Activated CD4-positive, alpha-beta memory T cell treated with anti-CD3 and anti-CD28 coated beads, Interleukin-2, amount 10 ng/mL, durations not matched to agents 7 days and 5 days (primary cell): ENCODE measurements at places on chromosomes 2 and 18. TPM values are rescaled to one million over a fixed set of nuclear protein-coding genes. Genes with fewer than 3 reads are reported as not detected.

- no peaks in the 10 kb centered on the region for H3K27me3 ChIP-seq
- no peaks in the 10 kb centered on the region for H3K4me1 ChIP-seq
- H3K4me3 ChIP-seq: no peak overlapping the region
- H3K27ac ChIP-seq: no peak overlapping the region
- no peaks in the 10 kb centered on the region for H3K36me3 ChIP-seq
- DNase-seq: no peak
Observed at GRCh38 chr2:150517951-150518680, 30.6 kb upstream of the RND3 start.

DNA sequence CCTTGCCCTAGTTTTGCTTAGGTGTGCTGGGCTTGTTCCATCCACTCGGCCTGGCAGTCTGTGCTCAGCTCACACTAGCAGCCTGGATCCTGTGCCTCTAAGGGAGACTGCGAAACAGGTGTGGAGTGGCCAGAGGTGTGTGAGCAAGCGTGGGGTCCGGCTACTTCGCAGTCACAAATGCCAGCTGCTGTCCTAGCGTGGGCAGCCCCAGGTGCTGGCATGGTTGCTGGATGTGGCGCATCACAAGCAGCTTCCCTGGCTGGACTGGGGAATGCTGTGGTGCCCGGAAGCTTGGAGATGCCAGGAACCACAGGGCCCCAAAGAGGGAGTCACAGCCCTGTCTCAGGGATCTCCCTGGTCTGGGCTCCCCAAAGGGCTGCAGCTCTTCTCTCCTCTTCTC is 119.0 kb upstream of the TMEFF2 start:
- H3K27ac ChIP-seq: no peak overlapping the region
- H3K27me3 ChIP-seq: no peaks in the 10 kb centered on the region
- no peak overlapping the region for H3K4me3 ChIP-seq
- no peaks in the 10 kb centered on the region for H3K36me3 ChIP-seq

DNA sequence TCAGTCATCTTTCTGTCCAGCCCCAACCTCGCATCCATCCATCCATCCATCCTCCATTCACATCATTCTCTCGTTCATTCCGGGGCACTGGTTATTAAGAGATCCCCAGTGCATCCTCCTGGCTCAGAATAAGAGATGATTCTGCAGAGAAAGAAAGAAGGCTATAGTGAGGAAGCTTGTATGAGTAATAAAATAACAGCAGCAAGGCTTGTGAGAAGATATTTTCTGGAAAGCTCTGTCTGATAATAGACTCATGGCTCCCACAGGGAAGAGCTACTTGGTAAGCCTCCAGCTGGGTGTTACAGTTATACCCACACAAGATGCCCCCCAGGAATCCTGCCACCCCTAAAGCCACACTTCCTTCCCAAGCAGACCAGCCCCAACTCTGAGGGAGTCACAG is 143.2 kb downstream of the MTCL1 start:
- no peak for DNase-seq
- H3K4me3 ChIP-seq: no peak overlapping the region
- no peak overlapping the region for H3K27ac ChIP-seq

DNA sequence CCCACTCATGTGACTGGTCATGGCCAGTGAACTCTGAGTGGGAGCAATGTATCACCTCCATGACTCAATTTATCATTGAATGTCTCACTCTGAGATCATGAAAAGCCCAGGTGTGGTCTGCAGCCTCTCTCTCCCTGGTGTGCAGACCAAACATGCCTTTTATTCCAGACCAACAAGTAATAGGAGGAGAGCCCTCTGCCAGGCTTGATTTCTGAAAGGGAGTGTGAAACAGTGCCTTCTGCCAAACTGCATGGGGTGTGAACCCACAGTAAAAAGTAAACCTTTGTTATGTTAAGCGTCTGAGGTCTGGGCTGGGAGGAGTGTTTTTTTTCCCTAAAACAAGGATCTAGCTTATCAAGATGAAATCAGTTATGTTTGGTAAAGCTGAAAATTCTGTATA is 601.2 kb downstream of the ADCYAP1 start:
- no peak for DNase-seq
- no peak overlapping the region for H3K27ac ChIP-seq
- H3K4me1 ChIP-seq: no peaks in the 10 kb centered on the region
- H3K4me3 ChIP-seq: no peak overlapping the region

Gene TSPYL6
- total RNA-seq: not detected

DNA sequence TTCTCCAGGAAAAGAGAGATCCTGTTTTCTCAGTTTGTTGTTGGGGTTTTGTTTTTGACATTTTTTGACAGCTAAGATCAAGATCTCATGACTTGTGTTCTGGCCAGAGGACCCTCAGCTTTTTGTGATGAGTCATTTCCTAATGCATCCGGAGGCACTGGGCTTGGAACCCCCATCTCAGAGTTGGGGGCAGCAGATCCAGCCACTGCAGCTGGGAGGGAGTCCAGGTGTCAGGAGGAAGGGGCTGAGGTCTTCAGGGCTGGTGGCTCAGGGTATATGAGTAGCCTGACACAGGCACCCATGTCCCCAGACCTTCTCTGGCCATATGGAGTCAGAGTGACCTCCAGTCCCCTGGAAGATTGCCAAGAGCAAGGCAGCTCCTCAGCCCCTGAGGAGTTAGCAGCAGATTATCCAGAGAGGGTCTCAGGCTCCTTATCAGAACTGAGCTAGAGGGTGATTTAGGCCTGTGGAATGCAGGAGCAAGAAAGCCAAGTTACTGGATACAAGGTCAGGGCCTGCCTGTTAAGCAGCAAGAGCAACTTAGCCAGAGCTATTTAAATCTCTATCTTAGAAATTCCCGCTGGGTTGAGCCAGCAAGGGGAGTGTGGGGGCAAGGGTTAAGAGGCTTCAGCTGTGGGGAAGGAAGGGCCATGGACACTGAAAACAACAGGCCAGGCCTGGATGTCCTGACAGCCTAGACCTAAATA is 62.4 kb downstream of the TANC1 start:
- H3K4me1 ChIP-seq: no peaks in the 10 kb centered on the region
- H3K36me3 ChIP-seq: no peaks in the 10 kb centered on the region
- no peak overlapping the region for H3K4me3 ChIP-seq
- DNase-seq: no peak
- no peak overlapping the region for H3K27ac ChIP-seq
- peaks cover 1% of the 10 kb centered on the region for H3K27me3 ChIP-seq

DNA sequence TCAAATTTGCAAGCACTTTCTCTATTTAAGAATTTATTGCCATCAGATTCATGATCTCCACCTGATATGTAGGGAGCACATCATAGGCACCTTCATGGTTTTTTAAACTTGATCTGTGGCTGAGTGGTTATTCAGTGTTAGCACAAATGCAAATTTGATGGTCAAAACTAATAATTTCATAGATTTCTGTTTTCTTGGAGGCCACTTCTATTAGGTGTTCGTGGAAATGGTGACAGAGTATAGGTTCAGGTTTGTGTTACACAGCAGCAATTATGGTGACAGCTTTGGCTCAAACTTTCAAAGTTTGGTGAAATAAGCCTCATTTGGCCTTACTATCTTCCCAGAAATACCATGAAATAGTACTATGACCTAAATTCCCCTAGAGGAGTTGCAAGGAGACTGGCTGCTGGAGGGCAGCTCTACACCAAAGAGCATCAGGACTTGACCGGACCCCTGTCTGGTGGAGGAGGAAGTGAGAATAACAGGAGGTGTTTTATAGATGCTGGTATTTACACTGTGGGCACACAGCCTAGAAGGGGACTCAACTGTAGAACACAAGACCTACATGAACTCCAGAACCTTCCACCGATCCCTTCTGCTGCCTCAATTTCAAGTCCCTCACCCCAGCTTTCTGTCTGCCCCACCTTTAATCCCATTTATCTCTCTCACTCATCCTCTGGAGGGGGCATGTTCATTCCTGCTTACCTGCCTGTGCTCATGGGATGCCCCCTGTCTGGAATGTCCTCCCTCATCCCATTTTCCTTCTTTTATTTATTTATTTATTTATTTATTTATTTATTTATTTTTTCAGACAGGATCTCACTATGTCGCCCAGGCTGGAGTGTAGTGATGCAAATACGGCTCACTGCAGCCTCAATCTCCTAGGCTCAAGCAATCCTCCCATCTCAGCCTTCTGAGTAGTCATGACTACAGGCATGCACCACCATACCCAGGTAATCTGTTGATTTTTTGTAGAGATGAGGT is 132.9 kb upstream of the SIX2 start:
- DNase-seq: no peak
- H3K4me3 ChIP-seq: no peak overlapping the region
- H3K27me3 ChIP-seq: peaks cover 53% of the 10 kb centered on the region

GRCh38 chr2:163953390-163953907 is 217.6 kb upstream of the FIGN start:
- no peak overlapping the region for H3K27ac ChIP-seq
- no peak overlapping the region for H3K4me3 ChIP-seq
- no peak for DNase-seq
- H3K27me3 ChIP-seq: no peaks in the 10 kb centered on the region
- no peaks in the 10 kb centered on the region for H3K36me3 ChIP-seq

Gene LOXL3
- 0.60 TPM for total RNA-seq

Gene HOXD13
- not detected for total RNA-seq

GRCh38 chr18:35780937-35781336 is 191.5 kb upstream of the RMP24 start:
- H3K4me1 ChIP-seq: no peaks in the 10 kb centered on the region
- peaks cover 2% of the 10 kb centered on the region for H3K27me3 ChIP-seq
- no peaks in the 10 kb centered on the region for H3K36me3 ChIP-seq
- DNase-seq: no peak
- no peak overlapping the region for H3K4me3 ChIP-seq

DNA sequence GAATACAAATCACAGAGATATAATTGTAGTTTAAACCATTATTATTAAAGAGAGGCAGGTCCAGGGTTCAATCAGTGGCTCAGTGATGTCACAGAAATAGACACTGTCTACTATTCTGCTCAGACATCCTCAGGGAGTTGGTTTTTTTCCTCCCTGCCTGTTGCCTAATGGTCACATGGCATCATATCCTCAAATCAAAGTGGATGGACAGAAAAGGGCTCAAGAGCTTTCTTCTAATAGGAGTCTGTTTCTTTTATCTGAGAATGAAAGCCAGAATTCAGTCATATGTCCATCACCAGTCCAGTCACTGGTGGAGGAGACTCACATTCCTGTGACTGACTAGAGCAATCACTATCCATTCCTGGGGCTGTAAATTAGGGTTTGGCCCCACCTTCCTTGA is 27.9 kb upstream of the EPC2 start:
- H3K4me1 ChIP-seq: peaks cover 14% of the 10 kb centered on the region
- H3K4me3 ChIP-seq: no peak overlapping the region
- DNase-seq: no peak
- peaks cover 2% of the 10 kb centered on the region for H3K36me3 ChIP-seq

DNA sequence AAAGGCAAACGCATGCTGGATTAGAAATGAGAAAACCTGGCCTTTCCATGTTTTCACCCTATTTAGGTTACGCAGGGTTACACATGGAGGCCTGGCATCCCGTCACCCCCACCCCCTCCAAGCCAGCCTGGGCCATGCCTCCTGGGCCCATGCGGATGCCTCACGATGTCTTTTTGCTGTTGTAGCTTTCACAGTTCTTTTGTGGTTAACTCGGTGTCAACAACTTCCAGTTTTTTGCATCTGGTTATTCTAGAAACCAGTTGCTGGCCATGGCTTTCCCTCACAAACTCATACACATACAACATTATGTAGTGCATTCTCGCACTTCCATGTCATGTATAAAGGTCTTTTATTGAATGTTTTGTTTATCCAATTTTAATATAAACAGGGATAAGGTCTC is 204.9 kb upstream of the PXDN start:
- H3K4me3 ChIP-seq: no peak overlapping the region
- H3K27me3 ChIP-seq: no peaks in the 10 kb centered on the region
- H3K27ac ChIP-seq: no peak overlapping the region
- H3K4me1 ChIP-seq: no peaks in the 10 kb centered on the region

- DNase-seq: no peak
- H3K36me3 ChIP-seq: peaks cover 38% of the 10 kb centered on the region
- peak overlapping the region; percentile 88 for H3K4me3 ChIP-seq
- H3K4me1 ChIP-seq: peaks cover 48% of the 10 kb centered on the region
Observed at GRCh38 chr2:10810202-10811161, 2.1 kb downstream of the PDIA6 start.
